Stimulated activated naive B cell treated with anti-CD40 and anti-IgM and Interleukin-4, amounts not matched to agents 10 μg/mL and 1 μg/mL and 100 μg/mL, for 72 hours (primary cell): ENCODE measurements at places on chromosomes 3 and 15.

- no peaks in the 10 kb centered on the region for H3K36me3 ChIP-seq
- H3K27me3 ChIP-seq, result no peaks in the 10 kb centered on the region
- no peak overlapping the region for H3K27ac ChIP-seq
- H3K4me1 ChIP-seq, result peaks cover 2% of the 10 kb centered on the region
- DNase-seq, result no peak
- H3K4me3 ChIP-seq, result no peak overlapping the region
Measured at GRCh38 chr3:142117056-142117851, 32.1 kb downstream of the TFDP2 start.

DNA sequence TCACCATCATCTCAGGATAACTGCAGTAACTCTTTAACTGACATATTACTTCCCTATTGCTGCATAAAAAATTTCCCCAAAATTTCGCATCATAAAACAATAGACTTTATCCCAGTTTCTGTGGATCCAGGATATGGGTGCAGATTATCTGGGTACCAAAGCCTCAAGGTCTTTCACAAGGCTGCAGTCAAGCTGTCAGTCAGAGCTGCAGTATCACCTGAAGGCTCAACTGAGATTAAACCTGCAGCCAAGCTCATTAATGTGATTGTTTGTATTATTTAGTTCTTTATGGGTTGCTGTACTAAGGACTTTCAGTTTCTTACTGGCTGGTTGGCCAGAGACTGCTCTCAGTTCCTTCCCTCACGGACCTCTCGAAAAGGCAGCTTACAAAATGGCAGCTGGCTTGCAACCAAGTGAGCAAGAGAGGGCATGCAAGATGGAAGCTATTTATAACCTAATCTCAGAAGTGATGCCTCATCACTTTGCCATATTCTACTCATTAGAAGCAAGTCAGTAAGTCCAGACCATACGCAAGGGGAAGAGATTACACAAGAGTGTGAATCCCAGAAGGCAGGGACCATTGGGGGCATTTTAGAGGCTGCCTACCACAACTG lies 54.9 kb downstream of the DCUN1D1 start:
- H3K4me1 ChIP-seq, result peaks cover 6% of the 10 kb centered on the region
- peaks cover 33% of the 10 kb centered on the region for H3K36me3 ChIP-seq
- H3K27ac ChIP-seq, result peak overlapping the region; percentile 28
- no peak for DNase-seq

DNA sequence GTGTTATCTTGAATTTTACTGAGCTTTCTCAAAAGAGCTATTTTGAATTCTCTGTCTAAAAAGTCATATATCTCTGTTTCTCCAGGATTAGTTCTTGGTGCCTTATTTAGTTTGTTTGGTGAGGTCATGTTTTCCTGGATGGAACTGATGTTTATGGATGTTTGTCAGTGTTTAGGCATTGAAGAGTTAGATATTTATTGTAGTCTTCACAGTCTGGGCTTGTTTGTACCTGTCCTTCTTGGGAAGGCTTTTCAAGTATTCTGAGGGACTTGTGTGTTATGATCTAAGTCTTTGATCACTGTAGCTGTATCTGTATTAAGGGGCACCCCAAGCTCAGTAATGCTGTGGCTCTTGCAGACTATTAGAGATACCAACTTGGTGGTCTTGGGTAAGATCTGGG lies 10.6 kb upstream of the RAD51 start:
- peaks cover 15% of the 10 kb centered on the region for H3K4me1 ChIP-seq
- DNase-seq, result no peak
- no peaks in the 10 kb centered on the region for H3K27me3 ChIP-seq

DNA sequence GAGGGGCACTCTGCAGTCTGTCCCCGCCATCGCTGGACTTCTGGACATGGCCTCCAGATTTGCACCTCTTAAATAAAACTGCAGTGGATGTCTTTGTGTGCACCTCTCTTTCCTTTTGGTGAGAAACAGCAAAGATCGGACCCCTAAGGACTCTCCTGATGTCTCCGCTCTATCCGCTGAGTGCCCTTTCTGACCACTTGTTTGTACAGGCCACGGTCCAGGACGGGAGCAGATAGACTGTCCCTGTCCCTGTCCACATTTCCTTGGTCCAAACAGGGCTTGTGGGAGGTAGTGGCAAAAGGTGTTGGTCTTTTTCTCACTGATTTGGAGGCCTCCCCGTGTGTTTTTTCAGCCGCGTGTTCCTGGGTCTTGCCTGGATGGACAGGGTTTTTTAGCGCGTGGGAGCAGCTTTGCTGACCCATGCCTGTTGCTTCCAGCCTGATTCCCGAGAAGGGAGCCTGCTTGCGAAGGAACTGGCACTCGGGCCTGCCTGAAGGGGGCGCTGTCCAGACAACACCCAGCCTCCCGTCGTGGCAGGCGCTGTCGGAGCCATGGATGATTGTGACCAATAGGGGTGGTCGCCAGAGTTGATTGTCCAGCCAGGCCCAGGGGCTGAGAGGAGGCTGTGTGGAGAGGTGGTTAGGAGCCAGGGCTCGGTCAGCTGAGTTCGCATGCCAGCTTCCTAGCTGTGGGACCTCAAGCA lies 13.2 kb upstream of the STAB1 start:
- H3K4me1 ChIP-seq, result no peaks in the 10 kb centered on the region
- no peak overlapping the region for H3K27ac ChIP-seq
- no peaks in the 10 kb centered on the region for H3K27me3 ChIP-seq
- H3K36me3 ChIP-seq, result peaks cover 36% of the 10 kb centered on the region
- no peak overlapping the region for H3K4me3 ChIP-seq

- no peak overlapping the region for H3K27ac ChIP-seq
- H3K27me3 ChIP-seq, result no peaks in the 10 kb centered on the region
- H3K36me3 ChIP-seq, result peaks cover 1% of the 10 kb centered on the region
- H3K4me3 ChIP-seq, result no peak overlapping the region
Measured at GRCh38 chr3:42739401-42740158, 33.5 kb downstream of the CCDC13 start.

GRCh38 chr15:29400701-29401100 lies 131.1 kb upstream of the NSMCE3 start:
- no peaks in the 10 kb centered on the region for H3K36me3 ChIP-seq
- H3K4me1 ChIP-seq, result peaks cover 5% of the 10 kb centered on the region
- no peak overlapping the region for H3K4me3 ChIP-seq
- H3K27me3 ChIP-seq, result peaks cover 19% of the 10 kb centered on the region

DNA sequence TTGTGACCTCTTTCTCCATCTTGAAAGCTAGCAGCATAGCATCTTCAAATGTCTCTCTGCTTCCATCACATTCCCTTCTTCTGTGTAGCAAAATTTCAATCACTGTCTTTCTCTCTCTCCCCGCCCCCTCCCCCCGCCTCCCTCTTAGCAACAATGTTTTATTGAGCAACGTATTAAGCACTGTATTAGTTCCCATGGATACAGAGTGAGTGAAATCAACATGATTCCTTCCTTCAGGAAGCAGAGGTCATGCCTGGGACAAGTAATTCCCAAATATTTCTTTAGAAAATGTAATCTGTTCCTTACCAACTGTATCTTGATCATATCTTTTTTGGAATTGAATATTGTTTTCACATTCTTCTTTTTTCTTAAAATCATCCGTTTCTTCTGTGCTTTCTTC lies 373.7 kb upstream of the NECTIN3 start:
- H3K27ac ChIP-seq, result no peak overlapping the region
- H3K27me3 ChIP-seq, result no peaks in the 10 kb centered on the region
- DNase-seq, result no peak
- no peaks in the 10 kb centered on the region for H3K4me1 ChIP-seq
- H3K4me3 ChIP-seq, result no peak overlapping the region

DNA sequence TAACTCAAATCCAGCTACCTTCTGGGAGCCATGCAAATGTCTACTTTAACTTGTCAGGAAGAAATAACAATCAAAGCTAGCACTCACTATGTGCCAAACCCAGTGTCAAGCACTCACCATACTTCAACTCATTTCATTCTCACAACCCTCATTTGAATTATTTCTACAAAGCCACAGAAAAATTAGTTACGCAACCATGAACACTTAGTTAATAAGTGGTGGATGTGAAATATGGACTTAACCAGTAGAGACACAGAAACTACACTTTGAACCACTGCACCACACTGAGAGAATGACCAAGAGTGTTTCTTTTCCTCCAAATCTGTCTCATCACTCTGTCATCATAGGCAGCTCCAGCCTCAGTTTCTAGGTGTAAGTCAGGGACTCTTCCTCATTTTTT lies 91.0 kb upstream of the MBNL1 start:
- peak overlapping the region; percentile 47 for H3K27ac ChIP-seq
- DNase-seq, result no peak
- H3K4me3 ChIP-seq, result no peak overlapping the region
- H3K4me1 ChIP-seq, result peaks cover 20% of the 10 kb centered on the region
- H3K36me3 ChIP-seq, result peaks cover under 1% of the 10 kb centered on the region
- H3K27me3 ChIP-seq, result no peaks in the 10 kb centered on the region

GRCh38 chr15:52463638-52464037 lies 65.0 kb downstream of the MYO5A start:
- no peaks in the 10 kb centered on the region for H3K27me3 ChIP-seq
- H3K4me3 ChIP-seq, result no peak overlapping the region
- DNase-seq, result no peak
- peaks cover 26% of the 10 kb centered on the region for H3K4me1 ChIP-seq
- peak overlapping the region; percentile 25 for H3K27ac ChIP-seq

- H3K4me3 ChIP-seq, result no peak overlapping the region
- no peak for DNase-seq
- H3K4me1 ChIP-seq, result no peaks in the 10 kb centered on the region
- no peaks in the 10 kb centered on the region for H3K36me3 ChIP-seq
- H3K27me3 ChIP-seq, result peaks cover 7% of the 10 kb centered on the region
Measured at GRCh38 chr3:137202941-137203340, 245.2 kb downstream of the IL20RB start.

DNA sequence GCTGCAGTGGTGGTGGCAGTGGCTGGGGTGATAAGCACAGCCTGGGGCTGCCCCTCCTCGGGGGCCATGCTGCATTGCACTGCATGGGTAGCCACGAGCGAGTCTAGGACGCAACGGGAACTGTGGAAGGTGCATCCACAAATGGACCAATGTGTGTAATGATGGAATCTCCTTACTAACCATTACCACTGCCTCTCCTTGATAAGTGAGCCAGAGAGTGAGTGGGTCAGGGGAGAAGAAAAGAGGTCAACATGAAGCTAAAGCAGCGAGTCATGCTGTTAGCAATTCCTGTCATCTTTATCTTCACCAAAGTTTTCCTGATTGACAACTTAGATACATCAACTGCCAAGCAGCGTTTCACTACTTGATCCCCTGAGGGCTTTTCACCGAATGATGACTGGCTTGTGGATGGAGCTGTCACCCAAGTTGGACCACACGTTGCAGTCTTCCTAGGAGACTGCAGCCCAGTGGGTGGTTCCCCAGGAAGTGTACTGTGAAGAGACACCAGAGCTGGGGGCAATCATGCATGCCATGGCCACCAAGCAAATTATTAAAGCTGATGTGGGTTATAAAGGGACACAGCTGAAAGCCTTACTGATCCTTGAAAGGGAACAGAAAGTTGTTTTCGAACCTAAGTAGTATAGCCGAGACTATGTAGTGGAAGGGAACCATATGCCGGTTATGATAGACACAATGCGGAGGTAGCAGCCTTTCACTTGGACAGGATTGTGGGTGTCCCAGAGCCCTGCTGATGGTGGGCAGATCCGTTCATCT lies 20.6 kb downstream of the SAMD7 start:
- H3K27ac ChIP-seq, result peak overlapping the region; percentile 96
- H3K36me3 ChIP-seq, result peaks cover 3% of the 10 kb centered on the region
- no peaks in the 10 kb centered on the region for H3K27me3 ChIP-seq
- DNase-seq, result peak; percentile 87
- peaks cover 62% of the 10 kb centered on the region for H3K4me1 ChIP-seq

DNA sequence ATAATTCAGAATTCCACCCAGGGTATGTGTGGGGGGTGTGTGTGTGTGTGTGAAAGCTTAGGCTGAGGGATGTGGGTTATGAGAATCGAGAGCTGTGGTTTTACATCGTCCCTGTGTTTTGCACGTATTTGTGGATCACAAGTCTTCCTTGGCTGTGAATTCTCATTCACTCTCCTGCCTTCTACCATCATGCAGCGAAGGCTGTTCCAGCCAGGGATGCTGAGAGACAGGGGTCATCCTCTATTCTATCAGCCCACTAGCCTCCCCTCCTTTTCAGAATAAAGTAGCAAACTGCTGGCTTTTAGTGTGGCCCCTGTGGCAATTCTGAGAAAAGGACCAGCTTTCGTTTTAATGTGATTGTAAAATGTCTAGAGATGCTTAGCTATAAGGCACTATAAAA lies 460.6 kb upstream of the NR2F2 start:
- H3K4me1 ChIP-seq, result no peaks in the 10 kb centered on the region
- H3K27me3 ChIP-seq, result no peaks in the 10 kb centered on the region
- no peak overlapping the region for H3K27ac ChIP-seq
- H3K36me3 ChIP-seq, result no peaks in the 10 kb centered on the region
